Right forelimb (tissue), 1 donor: ENCODE measurements at places on chromosomes 5 and 9.

DNA sequence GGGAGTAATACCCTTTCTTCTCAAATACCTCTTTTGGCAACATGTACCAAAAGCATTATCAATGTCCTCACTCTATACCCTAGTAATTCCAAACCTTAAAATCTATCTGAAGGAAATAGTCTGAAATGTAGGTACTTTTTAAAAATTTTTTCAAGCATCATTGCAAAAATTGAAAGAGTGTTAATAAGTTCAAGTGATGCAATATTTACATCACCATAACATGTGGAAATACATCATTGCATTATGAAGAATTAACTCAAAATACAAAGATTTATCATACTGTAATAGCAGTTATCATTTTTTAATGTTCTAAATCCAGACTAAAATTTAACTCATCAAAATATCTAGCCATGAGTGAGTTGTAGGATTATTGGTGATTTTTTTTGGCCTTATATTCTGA, 123.1 kb downstream of the DENND1A start:
- no peak for DNase-seq

- no peak for DNase-seq
Observed at GRCh38 chr9:132699956-132700355, 29.7 kb downstream of the GTF3C4 start.

- DNase-seq, result no peak
Observed at GRCh38 chr5:62256161-62257019, 49.6 kb upstream of the KIF2A start.

- peak; percentile 48 for DNase-seq
Observed at GRCh38 chr5:177023303-177023664, 788 bp downstream of the ZNF346 start.

DNA sequence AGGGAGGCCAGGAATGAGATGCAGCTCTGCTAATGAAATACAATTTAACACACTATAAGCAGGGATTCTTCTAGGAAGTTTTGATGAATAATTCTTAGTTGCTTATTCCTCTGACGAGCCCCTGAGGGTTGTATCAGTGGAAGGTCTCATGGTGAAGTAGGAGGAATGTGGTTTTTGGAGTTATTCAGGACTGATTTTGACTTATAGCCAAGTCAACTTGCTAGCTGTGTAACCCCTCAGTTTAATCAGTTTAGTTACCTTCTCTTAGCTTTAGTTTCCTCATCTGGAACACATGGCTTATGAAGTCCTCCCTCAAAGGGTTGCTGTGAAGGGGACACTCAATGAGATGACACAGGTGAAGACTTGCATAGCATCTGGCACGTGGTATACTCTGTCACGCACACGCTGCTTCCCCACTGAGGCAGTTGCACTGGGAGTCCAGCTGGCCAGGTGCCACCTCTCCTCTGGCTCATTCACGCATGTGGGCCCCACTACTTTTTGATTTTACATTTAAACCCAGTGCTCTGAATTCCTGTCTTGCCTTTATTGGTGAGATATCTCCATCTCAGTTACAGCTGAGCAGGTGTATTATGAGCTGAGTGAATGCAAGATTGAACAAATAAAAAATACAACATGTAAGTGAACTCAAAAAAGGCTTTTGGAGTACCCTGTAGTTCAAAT, 415.0 kb downstream of the ARHGEF28 start:
- DNase-seq, result no peak

GRCh38 chr5:161562446-161562845, 15.9 kb upstream of the GABRB2 start:
- DNase-seq, result no peak

DNA sequence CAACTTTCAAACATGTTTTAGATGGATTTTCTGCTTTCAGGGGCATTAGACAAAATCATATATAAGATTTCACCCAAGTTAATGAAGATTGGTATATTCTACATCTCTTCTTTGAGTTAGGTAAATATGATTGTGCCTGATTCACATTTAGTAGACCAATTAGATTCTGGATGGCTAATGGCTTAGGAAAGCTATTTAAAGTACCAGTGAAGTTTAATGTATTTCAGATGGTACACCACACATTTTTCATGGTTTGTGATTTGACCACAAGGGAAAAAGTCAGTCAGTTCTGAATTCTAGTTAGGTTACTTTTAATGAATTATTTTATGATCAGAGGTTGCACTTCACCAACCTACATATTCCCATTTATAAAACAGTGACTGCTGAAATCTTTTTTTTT, 409.7 kb downstream of the ADGRV1 start:
- no peak for DNase-seq

DNA sequence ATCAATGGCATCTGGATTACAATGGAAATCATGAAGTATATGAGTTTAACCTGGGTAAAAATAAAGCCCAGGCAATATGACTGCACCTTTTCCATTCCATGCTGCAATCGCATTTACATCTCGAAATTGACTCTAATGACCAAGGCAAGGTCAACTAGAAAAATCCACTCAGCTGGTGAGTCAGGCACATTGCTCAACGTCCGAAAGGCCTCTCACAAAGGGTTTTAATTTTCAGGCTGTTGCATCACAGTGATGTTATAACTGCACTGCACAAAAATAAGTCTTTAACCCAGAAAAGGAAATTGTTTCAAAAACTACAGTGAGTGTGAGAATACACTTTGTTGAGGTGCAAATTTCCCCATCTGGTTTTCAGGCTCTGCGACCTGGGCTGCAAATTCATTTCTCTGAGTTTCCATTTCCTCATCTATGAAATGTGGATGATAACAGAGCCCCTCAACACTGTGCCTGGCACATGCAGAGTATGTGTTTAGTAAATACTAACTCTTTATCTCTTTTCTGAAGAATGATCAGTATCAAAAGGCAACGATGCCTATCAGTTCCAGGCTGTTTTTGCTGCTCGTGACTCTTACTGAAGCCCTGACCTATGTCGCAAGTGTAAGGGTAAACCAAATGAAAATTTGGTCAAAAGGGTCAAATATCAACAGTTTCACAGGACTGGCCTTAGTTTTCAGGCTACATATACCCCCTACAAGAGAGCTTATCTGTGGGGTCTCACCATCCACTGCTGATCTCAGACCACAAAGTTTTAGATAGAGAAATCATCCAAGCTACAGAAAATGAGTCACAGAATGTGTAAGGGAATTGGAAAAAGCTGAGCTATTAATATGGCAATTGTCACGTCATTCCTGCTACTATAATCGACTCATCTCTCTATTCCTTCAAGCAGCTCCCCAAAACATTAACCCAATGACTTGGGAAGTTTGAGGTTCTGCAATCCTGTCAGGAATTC, 4.1 kb downstream of the NFIL3 start:
- no peak for DNase-seq

DNA sequence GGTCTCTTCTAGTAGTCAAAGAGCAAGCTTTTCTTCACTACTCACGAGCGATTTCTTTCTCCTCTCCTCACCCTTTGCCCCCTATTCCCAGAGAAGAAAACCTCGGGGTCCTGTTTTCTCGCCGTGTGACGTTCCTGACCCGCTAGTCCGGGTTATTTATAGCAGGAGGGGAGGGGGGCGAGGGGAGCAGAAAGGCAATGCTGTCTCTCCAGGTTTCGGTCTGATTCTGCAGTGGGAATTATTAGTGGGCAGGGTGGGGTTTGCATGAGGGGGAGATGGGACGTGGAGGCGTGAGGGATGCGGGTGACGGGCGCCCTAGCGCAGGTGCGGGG, 847 bp upstream of the GABRB2 start:
- DNase-seq, result peak; percentile 50

GRCh38 chr9:20477940-20478620, 144.2 kb downstream of the MLLT3 start:
- DNase-seq, result no peak

DNA sequence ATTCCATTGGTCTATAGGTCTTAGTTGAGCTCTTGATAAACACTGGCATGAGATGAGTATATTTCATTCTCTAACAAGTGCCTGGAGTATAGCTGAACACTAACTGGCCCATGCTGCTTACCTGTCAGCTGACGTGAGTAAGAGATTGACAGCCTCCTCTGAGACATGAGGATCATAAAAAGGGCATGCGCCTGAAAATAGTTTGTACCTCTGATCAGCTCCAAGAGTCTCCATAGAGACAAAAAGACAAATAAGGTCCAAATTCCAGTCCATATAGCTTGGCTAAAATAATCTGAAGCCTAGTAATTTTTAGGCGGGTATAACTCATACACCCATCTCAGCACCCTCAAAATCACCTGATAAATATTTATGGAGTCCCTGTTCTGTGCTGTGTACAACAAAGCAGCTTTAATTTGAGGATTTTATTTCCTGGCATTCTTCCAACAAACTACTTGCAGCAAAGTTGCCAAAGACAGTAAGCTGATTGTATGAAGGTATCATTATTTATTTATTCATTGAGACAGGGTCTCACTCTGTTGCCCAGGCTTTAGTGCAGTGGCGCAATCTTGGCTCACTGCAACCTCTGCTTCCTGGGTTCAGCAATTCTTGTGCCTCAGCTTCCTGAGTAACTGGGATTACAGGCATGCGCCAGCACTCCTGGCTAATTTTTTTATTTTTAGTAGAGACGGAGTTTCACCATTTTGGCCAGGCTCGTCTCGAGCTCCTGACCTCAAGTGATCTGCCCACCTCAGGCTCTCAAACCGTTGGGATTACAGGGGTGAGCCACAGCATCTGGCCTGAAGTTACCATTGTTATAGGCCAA, 16.2 kb upstream of the FSD1L start:
- DNase-seq, result no peak

GRCh38 chr5:9438596-9439354, 107.1 kb downstream of the SEMA5A start:
- no peak for DNase-seq

GRCh38 chr9:116546711-116547581, 140.2 kb upstream of the TRIM32 start:
- no peak for DNase-seq

GRCh38 chr9:91560301-91560700, 136.7 kb upstream of the NFIL3 start:
- no peak for DNase-seq

DNA sequence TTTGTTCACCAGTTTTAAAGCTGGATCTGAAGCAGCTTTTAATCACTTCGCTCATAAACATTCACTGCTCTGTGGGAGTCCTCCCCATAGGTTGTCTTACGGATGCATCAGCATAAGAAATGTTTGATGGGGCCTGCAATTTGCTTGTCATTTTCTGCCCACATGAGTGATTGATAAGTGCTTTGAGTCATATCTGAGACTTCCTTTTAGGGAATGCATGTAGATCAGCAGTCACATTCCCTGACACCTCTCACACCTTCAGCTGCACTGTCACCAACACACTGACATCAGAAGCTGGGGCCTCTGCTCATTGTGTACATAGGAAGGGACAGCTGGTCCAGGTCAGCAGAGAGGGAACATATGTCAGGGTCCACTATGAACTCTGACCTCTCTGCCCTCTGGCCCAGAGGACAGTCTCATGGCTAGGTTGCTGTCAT, 84.1 kb upstream of the SPATA31D4 start:
- no peak for DNase-seq

- no peak for DNase-seq
Observed at GRCh38 chr9:135547756-135548736, 2.1 kb downstream of the OBP2A start.

DNA sequence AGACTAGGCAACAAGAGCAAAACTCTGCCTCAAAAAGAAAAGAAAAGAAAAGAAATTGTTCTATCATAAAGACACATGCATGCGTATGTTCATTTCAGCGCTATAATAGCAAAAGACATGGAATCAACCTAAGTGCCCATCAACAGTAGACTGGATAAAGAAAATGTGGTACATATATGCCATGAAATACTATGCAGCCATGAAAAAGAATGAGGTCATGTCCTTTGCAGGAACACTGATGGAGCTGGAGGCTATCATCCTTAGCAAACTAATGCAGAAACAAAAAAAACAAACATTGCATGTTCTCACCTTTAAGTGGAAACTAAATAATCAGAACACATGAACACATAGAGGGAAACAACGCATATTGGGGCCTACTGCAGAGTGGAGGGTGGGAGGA, 6.3 kb upstream of the ZNF883 start:
- DNase-seq, result no peak

GRCh38 chr9:109912726-109913460, 132.9 kb downstream of the PALM2AKAP2 start:
- DNase-seq, result no peak

DNA sequence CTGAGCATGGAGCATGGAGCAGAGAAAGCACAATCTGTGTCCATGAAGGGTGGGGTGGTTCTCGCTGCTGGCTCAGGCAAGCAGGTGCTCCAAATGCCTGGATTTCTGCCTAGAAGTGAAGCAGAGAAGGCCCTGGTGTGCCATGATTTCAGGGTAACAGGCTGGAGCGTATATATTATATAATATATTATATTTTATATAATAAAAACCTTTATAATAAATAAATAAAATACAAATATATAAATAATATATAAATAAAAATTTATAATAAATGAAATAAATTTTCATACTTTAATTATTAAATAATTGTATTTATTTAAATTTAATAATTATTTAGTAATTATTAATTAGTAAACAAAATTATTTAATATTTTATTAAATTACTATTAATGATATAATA, 707.4 kb upstream of the COX7C start:
- DNase-seq, result no peak

DNA sequence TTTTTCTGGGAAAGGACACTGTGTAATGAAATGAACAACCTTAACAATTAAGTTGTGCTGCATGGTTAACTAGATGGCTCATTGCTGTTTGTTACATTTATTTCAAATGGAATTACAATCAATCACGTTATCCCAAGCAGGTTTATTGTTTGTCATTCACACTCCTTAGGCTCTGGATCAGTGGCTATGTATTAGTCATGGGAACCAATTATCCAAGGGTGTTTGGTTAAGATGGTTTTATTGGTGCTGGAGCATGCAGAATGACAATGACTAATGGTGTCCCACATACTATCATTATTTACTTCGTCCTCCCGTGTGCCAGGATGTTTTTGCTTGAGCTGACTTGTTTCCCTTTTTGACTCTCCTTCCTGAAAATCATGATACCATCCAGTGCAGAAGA, 10.6 kb upstream of the TRPC7 start:
- no peak for DNase-seq

GRCh38 chr5:133749331-133749985, 137.1 kb upstream of the FSTL4 start:
- no peak for DNase-seq

GRCh38 chr9:111038331-111039230, at the start of gene LPAR1:
TSS of gene LPAR1 (minus strand) at chr9:111038470. CDS start at chr9:110972117, 66,353 bp downstream.
- DNase-seq, result peak; percentile 90

- DNase-seq, result peak; percentile 91
Observed at GRCh38 chr5:181188700-181189362, 16.2 kb downstream of the TRIM7 start.

- DNase-seq, result no peak
Observed at GRCh38 chr5:166165596-166165995, 2125.8 kb upstream of the WWC1 start.
